ENCODE measurements at places on chromosomes 12 and 14. TPM values are rescaled to one million over a fixed set of nuclear protein-coding genes. Genes with fewer than 3 reads are reported as not detected.

Gene CIROP
- total RNA-seq, result 0.27 TPM

Gene EPYC
- total RNA-seq, result not detected

- no peak for DNase-seq
Measured at GRCh38 chr12:70353780-70354660, 12.1 kb upstream of the KCNMB4 start.

DNA sequence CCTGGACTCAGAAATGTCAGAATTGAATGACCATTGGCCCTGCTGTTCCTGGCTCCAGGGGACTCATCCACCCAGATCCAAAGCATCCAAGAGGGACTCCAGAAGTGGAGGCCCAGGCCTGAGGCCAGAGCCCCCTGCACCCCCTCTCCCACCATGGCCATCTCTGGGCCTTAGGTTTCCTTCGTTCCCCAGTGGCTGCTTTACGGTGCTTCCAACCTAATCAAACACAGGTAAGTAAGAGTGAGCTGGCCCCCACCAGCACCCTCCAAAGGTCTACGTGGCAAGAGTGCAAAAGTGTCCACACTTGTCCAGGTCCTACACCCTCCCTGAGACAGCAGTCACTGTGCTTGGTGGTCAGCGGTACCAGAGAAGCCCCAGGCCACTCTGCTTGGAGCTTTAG, 139.0 kb downstream of the DPF3 start:
- no peak for DNase-seq

DNA sequence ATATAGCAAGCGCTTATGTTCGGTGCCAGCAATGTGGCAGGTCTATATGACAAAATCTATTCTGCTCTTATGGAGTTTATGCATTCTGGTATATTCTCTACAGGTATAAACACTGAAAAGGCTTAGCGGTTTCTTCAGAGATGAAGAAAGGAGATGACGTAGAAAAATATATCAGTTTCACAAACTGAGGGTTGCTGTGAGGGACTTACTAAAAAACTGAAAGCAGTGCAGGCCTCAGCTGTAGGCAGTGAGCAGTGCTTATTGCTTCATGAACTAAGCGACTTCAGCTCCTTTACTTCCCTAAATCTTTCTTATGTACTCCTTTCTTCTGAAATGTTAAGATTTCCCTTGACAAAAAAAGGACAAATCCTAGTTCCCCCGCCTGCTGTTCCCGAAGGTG, 4.5 kb downstream of the DDX47 start:
- DNase-seq, result no peak

Gene CLEC1B
- not detected for total RNA-seq
